Activated CD4-positive, CD25-positive, alpha-beta regulatory T cell treated with anti-CD3 and anti-CD28 coated beads, Interleukin-2, amount 50 U/mL, for 24 hours (primary cell): ENCODE measurements at places on chromosomes 1 and 21.

DNA sequence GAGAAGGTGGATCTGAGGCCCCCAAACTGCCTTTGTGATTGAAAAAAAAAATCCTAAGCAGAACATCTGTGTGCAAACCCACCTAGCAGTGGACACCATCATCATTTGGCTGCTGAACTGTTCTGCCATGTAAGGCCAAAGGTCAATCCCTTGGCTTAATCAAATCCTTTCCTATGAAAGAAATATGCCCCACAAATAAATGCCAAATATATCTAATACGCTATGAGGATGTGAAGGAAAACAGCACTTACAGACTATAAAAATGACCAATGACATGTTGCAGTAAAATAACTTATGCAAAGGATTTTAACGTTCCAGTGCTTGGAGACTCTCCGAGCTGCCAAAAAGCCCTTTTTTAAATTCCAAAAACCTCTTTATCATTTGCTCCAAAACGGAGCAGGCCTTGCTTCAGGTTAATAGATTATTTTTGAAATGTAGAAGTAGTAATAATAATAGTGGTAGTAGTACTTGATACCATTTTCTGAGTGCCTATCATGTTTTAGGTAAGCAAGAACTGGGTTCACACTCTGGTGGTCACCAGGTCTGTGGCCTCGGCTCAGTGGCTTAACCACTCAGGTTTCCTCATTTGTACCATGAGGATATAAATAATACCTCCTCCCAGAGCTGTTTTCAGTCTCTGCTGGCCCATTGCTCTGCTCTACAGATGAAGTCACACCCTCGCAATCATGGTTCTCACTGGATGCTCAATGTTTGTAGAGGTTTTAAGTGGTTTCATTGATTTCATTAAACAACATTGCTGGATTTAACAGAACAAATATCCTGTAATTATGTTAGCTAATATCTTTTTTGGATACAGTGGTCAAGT lies 47.9 kb upstream of the EDEM3 start:
- ATAC-seq: no peak

DNA sequence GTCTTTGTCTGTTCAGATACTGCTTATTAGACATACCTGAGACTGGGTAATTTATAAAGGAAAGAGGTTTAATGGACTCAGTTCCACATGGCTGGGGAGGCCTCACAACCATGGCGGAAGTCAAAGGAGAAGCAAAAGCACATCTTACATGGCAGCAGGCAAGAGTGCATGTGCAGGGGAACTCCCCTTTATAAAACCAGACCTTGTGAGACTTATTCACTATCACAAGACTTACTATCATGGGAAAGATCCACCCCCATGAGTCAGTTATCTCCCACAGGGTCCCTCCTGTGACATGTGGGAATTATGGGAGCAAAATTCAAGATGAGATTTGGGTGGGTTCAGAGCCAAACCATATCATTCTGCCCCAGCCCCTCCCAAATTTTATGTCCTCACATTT lies 7.1 kb upstream of the PSMA5 start:
- ATAC-seq: no peak

- no peak for ATAC-seq
Observed at GRCh38 chr1:4002741-4003140, 102.7 kb upstream of the C1orf174 start.

GRCh38 chr1:164755690-164756089 lies 196.7 kb downstream of the PBX1 start:
- no peak for ATAC-seq

DNA sequence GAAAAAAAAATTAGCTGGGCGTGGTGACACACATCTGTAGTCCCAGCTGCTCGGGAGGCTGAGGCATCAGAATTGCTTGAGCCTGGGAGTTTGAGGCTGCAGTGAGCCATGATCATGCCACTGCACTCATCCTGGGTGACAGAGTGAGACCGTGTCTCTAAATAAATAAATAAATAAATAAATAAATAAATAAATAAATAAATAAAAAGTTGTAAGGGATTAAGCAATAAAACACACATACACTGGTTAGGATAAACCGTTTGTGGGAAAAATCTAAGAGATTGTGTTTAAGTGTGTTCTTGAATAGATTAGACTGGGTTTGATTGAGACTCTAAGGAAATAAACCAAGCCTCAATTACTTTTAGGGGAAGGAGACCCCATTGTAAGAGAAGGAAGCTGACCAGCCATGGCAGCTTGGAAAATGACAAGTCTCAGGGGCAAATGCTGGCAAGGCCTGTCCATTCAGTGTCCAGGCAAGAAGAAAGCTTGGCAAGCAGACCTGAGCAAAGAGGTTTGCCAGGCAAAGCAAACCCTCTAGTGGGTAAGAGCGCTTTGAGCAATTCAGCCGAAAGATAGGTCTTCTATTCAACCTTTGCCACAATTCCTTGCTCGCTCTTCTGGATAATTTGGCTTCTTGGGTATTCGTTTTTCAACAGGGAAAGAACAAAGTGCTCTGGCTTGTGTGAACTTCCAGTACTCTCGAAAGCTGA lies 106.9 kb upstream of the SERBP1 start:
- ATAC-seq: no peak

DNA sequence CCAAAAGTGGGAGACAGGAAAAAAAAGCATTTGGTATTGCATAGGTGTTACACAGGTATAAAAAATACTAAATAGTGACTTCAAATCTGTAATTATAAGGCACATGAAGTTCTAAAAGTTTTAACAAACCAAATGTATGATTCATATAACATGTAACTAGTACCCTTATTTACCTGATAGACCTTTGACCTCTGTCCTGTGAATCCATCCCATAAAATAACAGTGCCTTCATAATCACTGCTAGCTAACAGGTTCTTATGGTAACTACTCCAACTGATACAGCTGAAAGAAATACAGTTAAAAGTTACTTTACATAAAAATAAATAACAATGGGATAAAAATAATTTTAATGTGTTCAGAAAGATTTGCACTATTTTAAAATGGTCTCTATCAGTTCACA lies 163.5 kb downstream of the COP1 start:
- no peak for ATAC-seq

GRCh38 chr1:119611701-119612113 lies 36.4 kb downstream of the ZNF697 start:
- peak; percentile 13 for ATAC-seq

DNA sequence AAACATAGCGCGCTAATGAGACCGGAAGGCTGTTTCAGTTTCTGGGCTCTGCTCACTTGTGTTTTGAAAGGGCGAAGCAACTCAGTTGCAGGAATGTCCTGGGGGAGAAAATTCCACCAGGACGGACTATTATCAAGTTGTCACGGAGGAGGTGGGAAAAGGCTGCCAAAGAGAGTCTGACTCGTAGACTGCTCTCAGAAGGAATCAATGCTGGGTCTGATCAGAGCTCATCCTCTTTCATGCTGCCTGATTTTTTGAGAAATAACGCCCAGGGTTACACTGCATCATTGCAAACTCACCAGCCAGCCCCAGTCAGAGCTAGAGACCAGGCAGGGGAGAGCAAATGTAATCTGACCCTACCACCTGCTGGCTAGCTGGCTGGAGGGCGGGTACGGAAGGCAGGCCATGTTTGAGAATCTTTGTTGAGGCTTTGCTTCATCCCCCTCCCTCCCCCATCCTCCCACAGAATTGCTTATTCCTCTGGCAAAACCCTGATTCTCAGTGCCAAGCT lies 36.4 kb upstream of the BCL9 start:
- no peak for ATAC-seq

- no peak for ATAC-seq
Observed at GRCh38 chr21:45498646-45499000, 43.6 kb downstream of the SLC19A1 start.

- ATAC-seq: no peak
Observed at GRCh38 chr1:54581621-54582035, 33.6 kb downstream of the ACOT11 start.

GRCh38 chr1:103489935-103490334 lies 35.6 kb upstream of the RNPC3 start:
- ATAC-seq: no peak

DNA sequence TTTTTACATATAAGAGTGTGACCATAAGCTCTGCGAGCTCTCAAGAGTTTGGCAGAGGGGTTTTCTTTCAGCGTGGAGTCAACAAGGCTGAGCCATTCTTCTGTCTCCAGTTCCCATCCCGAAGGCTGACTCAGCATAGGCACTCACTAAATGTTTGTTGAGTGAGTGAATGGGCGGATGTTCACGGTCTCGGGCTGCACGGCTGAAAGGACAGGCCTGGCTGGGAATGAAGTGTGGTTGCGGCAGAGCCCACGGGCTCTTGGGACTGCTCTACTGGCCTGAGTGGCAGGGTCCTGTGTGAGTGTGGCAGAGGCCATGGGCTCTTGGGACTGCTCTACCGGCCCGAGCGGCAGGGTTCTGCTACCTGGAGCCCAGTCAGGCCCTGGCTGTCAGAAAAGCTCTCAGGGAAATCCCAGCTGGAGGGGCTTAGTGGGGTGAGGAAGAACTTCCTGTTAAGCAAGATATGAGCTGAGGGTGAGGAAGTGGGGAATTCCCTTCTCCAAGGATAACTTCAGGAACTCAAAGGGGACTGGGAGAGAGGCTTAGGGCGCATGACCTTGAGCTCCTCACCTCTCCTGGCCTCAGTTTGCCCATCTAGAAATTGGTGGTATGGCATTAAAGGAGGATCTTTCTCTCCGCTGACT lies 56.6 kb upstream of the C1orf174 start:
- ATAC-seq: no peak

- ATAC-seq: no peak
Observed at GRCh38 chr1:170630977-170631376, 33.0 kb upstream of the PRRX1 start.

GRCh38 chr1:17847111-17847510 lies 92.0 kb downstream of the ACTL8 start:
- ATAC-seq: no peak

DNA sequence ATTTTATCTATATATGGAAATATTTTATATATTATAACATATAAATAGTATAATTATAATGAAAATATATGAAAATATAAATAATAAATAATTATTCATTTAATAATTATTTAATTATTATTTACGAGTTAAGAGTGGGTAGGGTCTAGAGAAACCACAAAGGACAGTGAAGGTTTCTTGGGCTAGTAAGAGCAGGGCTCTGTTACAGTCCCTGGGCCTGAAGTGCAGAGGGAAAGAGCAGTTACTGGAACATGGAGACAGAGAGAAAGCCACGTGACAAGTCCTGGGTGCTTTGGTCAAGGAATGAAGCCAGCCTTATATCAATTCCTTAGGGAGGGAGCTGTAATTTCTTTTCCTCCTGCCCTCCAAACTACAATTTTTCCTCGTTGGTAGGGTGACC lies 117.2 kb upstream of the OLIG2 start:
- no peak for ATAC-seq

- ATAC-seq: no peak
Observed at GRCh38 chr21:17352996-17353655, 159.7 kb upstream of the CXADR start.

- no peak for ATAC-seq
Observed at GRCh38 chr21:38506661-38507281, 8.5 kb upstream of the ERG start.

DNA sequence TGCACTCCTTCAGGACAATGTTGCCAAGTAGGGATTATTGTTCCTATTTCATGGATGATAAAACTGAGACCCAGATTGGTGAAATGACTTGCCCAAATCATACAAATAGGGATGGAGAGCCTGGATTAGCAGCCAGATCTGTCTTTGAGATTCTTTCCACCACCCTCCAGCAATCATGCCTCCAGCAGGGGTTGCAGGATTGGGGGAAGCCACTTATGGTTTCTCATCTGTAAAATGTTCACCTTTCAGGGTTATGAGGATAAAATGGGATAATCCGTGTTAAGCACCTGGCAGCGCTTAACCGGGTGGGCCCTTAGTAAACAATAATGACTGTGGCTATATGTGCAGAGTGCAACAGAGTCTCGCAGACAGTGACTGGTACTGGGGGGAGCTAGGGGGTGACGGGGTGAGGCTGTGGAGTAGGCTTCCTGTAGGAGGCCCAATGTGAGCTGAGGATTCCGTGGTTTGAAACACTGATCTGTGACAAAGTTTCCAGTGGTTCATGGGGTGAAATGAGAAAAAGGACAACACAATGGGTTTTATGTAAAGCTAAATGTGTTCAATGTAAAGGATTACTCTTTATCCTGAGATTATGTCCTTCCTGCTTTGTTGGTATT lies 33.7 kb upstream of the FOXO6 start:
- ATAC-seq: no peak

DNA sequence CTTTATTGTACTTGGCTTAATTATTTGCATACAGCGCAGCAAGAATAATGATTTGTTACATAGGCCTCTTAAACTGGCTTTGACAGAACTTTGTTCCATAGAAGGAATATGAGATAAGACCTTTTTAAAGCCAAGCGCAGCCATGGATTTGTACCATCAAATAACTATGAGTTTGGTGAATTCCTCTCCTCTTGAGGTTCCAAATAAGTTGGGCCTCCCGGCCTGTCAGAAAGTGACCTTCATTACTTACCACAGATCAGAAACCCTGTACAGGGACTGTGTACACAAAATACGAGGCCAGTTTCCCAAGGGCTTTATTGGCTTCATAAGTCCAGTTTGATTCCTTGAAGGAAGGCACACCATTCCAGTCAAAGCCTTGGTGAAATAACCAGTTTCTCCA lies 21.8 kb upstream of the HSD3B1 start:
- ATAC-seq: no peak

DNA sequence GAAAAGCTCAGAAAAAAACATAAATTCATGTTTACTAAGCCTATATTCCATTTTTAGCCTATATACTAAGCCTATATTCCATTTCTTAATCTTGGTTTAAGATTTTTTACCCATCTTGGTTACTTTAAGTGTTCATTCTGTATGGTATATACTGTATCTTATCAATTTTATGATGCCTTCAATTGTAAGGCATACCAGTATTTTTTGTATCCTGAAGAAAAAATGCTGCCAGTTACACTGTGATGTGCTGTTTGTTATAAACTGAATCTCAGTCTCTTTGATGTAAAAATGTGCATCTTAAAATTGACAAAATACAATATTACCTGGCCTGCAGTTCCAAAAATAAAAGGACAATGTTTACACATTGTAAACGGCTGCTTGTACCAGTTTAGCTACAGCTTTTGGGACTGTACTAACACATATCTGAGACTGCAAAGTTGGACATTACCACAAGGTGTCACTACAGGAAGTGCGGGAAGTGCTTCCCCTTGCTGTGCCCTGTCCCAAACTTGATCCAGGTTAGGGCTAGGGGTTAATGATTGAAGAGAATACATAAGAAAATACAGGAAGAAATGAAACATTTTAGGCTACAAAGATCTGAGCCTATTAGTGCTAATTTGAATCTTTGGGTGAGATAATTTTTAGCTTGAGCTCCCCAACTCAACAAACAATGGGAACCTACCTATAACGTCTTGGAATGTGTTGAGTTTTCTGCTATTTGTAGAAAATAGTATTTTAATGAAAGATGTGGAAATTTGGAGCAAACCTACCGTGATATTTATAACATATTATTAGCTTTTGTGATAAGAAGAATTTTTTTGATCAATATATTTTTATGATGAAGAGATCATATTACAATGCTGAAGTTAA lies 108.9 kb downstream of the LBR start:
- ATAC-seq: no peak

GRCh38 chr1:59164371-59164770 lies 132.5 kb upstream of the FGGY start:
- ATAC-seq: no peak

GRCh38 chr1:103788377-103788776 lies 38.7 kb downstream of the AMY1C start:
- no peak for ATAC-seq
